ENCODE measurements at places on chromosomes 12 and 14.

GRCh38 chr14:76876076-76876475 lies 49.9 kb downstream of the LRRC74A start:
- peak; percentile 56 for DNase-seq

DNA sequence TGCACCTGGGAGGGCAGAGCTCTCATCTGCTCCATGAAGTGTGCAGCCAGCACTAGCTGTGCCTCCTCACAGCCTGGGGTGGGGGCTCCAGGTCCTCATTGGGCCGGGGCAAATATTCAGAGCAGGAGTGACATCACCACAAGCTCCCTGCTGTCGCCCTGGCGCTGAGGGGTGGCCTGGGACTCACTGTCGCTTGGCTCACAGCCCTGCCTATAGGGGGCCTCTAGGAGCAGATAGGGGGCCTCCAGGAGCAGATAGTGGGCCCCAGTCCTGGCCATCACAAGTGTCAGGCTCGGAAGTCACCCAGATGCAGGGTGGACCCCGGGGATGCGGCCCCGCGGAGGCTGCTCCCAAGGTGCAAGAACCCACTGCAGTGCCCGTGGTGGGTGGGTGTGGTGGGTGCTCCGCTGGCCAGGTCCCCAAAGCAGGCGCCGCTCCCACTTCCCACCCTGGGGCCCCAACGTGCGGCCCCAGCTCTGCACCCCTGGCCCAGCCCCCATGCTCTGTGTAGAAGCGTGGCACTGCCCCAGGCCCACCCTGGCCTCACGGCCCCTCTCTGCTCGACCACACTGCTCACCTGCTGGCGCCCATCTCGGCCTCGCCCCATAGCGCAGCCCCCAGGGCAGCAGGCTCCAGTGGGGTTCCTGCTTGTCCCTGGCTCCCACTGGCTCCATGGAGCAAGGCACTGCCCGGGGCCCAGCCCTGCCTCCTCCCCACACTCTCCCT lies 18.0 kb downstream of the SYNJ2BP start:
- no peak for DNase-seq

- DNase-seq, result no peak
Measured at GRCh38 chr12:89960607-89961394, 252.2 kb upstream of the ATP2B1 start.

DNA sequence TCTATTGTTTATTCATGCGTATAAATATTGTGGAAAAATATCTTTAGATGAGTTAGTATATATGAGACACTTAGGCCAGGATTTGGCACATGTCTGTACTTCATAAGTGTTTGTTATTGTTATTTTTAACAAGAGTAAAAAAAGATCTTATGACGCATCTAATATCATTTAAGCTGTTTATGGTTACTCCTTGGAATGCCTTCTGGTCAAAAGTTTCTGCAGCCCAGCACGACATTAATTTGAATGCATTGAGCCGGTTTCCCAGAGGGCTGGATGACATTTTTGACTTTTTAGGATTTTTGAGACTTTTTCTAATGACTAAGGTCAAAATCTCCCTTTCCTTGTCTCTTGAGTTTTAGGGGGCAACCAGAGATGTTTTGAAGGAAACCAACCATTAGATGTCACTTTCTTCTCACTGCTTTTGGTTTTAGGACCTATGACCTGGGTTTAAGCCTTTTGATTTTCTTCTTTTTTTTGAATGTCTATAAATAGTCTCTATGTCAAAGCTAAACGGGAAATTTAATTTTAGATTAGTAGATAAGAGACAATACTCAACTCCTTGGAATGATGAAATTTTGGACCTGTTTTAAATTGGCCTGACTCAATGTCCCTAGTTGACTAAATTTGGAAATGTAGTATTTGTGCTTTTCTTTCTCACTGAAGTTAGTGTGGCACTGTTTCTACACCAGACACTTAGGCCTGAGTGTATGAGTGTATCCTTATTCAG lies 215.5 kb downstream of the AEBP2 start:
- no peak for DNase-seq

All from tibial nerve (tissue), 4 donors.